ENCODE measurements at places on chromosomes 4 and X. TPM values are rescaled to one million over a fixed set of nuclear protein-coding genes. Genes with fewer than 3 reads are reported as not detected.

DNA sequence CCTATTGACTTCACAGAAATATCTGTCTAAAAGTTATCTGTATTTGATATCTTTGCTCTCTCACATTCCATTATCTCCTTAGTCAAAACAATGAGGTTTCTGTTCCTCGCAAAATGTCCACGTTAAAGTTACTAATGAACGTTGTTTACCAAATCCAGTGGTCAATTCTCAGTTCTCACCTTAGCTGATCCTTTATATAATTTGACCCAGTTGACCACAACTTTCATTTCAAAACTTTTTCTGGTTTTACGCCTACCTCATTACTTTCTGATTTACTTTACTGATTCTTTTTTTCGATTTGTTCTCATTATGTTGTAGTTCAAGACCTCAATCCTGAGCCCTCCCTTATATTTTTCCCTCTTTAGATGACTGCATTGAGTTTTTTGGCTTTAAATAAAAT, 186.6 kb downstream of the IL1RAPL1 start:
- DNase-seq, result no peak

DNA sequence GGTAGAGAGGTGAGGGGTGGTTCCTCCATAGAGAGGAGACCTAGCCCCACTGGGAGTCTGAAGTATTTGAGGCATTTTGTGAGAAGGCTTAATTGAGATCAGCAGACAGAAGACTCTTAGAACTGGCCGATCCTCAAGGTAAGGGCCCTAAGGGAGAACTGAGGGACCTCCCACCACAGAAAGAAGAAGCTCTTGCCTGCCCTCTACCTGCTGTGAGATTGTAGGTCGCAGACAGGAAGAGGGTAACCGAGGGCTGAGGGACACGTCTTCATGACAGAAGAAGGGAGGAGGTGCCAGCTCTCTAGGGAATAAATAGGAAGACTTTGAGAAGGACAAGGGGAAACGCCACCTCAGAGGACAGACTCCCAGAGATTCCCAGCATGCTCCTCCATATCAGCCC, 24.1 kb upstream of the MAGEC1 start:
- DNase-seq, result no peak

DNA sequence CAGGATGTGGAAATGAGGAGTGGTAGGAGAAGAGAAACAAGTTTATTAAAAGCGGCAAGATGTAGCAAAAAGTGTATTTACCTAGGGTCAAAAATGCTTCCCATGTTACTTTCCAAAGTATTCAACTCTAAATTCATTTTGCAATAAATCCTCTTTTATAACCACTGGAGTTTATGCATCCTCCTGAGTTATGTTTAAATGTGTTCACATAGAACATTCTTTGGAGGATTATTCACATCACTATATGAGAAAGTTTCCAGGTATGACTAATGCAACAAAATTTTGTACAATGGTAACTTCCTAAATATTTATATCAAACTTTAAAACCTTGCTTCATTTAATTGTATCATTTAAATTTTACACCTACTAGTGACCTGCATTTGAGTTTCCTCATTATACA, 870.6 kb upstream of the SLIT2 start:
- DNase-seq, result no peak

DNA sequence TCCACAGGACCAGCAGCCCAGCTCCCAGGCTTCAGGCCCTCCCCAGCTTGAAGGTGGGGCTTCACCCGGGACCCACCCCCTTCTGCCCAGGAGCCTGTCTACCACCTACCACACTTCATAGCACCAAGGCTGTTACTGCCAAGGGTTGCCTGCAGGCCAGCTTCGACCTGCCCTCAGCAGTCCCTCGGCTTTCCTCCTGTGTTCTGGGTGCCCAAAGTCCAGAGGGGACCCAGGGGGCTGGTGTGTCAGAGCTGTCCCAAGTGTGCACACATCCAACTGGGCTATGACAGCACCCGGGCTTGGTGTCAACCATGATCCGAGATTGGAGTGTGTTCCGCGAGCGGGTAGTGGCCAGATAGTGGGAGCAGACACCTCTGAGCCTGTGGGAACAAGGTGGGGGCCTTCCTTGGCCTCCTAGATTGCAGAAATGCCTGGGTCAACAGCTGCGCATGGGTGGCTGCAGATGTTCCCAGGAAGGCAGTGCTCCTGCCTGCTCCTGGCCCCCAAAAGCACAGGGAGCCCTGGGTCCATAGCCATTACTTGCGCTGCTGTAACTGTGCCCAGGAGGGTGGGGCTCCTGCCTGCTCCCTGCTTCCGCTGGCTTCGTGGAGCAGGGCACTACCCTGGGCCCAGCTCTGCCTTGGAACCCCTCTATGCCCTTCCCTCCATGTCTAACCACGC, 16.8 kb downstream of the SULT1B1 start:
- no peak for DNase-seq

DNA sequence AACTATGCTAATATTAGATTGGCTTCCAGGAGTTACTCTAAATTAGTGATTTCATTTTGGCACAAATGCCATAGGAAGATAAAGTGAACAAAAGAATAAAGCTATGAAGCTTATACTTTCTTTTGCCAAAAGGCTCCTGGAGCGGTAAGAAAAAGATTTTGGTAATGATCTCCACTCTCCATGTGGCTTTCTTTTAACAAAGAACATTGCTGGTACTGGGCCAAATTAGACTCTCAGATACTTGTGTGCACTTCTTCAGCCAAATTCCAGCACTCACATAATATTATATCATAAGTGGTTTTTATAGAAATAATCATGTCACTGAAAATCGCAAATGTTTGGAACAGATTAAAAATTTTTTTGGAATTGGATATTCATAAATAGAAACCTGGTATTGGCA, 142.4 kb upstream of the FGF13 start:
- DNase-seq, result no peak

DNA sequence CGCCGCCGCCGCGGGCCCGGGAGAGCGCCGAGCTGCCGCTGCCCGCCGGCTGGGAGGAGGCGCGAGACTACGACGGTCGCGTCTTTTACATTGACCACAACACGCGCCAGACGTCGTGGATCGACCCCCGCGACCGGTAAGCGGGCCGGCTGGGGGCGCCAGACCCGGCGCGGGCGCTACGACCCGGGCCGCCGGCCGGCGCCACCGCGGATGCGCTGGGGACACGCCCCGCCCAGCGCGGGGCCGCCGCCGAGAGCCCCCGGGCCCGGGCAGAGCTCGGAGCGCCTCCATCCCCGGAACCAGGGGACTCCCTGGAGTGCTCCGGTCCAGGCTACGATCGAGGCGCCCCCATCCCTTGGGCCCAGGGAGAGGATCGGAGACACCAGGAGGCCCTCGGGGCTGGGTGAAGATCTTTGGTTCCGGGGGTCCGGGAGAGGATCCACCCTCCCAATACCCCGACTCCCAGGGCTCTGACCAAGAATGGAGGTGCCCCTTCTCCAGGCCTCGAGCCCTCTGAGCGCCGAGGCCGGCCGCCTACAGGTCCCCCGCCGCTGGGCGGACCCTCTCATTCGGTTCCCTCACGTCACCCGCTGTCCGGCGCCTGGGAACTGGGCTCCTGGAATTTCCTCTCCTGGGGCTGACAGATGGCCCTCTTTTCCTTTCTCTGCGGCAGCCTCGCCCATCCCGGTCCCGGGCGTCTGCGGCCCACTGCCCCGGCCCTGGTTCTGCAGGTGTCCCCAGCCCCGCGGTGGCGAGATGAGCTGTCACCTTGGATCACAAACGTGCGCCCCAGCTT, 48.8 kb downstream of the CLDN34 start:
- peak; percentile 31 for DNase-seq

DNA sequence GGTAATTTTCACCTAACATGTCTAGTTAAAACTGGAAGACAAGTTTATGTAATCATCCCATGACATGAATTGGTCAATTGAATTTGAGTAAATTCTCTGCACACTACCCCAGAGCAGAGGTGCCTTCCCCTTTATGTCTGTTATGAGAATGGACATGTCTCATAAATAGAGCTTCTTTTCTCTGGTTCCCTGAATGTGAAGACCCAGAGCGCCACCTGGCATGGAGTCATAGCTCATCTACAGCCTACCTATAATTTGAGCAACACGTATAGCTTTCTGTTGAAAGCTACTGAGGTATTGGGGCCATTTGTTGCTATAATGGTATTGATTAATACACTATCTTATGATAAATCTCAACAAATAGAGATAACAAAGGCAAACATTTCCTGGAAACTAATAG, 626.5 kb upstream of the GALNTL6 start:
- peak; percentile 25 for DNase-seq

DNA sequence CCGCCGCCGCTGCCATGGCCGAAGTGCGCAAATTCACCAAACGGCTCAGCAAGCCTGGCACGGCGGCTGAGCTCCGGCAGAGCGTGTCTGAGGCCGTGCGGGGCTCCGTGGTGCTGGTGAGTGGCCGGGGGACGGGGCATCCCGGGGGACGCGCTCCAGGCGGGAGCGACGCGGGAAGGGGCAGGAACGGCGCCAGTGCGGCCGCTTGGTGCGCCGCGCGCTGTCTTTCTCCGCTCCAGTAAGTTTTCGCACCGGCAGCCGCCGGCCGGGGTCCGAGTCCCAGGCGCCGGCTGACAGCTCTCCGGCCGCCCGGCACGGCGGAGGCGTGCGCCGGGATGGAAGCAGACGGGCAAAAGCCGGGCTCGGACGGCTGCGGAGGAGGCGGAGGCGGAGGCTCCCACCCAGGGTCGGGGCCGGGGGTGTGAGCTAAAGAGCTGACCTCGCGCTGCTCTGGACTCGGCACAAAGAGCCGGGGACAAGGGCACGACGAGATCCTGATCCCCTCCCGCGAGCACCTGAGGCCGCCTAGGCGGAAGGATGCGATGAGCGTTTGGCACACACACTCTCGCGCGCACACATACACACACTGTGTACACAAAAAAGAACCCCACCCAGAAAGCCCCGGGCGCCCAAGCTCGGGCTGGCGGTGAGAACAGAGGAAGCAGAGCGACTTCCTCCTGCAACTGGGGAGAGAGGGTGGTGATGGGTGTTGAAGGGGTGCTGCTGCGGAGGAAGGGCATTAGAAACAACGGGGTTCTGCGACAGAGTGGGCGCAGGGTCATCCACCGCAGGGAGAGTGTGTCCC, 545 bp downstream of the DOCK11 start:
- peak; percentile 63 for DNase-seq

DNA sequence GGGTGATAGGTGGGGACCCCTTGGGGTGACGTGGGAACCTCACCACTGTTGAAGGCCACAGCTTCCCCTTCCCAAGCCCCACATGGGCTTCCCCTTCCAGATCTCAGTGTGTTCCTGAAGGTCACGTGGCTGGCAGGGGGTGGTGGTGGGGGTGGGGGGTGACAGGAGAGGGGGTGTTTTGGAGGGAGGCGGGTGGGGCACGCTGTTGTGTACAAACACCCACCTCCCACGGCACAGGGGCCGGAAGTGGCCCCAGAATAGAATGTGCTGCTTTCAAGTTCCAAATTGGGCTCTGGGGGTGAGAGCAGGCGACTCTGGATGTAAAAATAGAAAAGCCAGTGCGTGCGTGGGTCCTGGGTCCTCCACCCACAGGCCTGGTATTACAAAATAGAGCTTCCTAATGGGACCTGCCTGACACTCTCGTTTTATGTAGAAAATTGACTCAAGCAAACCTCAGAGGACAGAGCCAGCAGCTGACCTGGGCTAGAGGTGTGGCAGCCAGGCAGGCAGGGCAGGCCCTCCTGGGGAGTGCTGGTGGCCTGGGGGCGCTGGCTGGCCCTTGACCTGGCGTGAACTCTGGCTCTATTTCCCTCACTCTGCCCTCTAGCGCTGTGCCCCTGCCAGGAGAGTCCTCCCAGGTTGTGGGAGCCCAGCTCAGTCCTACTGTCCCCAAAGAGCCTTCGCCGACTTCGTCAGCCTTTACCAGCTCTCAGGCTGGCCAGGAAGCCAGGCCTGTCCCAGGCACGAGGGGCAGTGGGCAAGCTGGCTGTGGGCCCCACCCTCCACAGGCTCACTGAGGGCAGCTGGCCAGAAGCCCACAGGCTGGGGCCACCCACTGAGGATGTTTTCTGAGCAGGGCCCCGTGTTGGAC, 5.4 kb upstream of the SH3BP2 start:
- DNase-seq, result peak; percentile 57

- no peak for DNase-seq
Measured at GRCh38 chr4:117965622-117966021, 68.7 kb upstream of the NDST3 start.

- no peak for DNase-seq
Measured at GRCh38 chr4:36214735-36215485, 29.4 kb downstream of the ARAP2 start.

DNA sequence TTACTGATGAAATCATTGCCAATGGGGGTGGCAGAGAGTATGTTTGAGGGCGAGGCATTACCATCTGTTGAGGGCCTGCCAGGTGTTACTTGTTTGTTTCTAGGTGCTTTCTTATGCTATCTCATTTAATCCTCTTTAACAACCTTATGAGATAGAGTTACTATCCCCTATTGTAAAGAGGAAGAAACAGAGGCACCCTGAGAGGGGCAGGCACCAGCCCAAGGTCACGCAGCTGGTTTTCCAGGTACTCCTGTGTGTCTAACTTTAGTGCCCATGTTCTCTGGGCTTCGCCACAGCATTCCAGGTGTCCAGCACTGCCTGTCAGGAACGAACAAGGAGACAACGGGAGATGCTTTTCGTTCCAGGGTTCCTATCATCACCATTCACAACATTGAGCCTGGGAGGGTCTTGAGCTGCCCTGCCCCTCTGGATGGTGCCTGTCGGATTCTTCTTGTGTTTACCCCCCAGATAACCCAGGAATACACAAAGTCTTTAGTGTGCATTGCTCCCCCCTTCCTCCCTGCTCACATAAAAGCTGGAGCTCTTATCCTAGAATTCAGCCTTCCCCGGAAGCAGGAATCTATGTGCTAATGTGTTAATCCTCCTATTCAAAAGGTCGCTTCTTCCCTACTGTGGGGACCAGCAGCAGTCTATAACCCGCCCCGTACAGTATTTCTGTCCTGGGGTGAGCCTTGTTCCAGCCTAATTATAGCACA, 24.9 kb upstream of the GPC4 start:
- no peak for DNase-seq

- no peak for DNase-seq
Measured at GRCh38 chr4:92045718-92046117, 258.0 kb upstream of the GRID2 start.

DNA sequence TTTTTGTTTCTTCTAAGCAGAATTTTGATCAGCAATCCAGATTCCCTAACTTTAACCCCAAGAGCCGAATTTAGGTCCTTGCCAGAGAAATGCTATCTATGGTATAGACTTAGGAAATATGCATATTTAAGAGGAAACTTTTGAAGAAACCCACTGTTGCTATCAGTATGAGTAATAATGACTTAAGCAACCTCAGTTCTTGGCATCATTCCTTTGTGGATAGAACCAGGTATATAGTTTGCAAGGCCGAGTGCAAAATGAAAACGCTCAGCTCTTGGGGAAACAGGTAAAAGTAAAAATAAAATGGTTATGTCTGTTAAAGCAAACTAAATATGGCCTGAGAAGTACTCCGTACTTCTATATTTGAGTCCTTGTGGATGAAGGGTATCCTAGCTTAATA, 78.1 kb downstream of the ARSF start:
- no peak for DNase-seq

Gene PCSK1N
- polyA plus RNA-seq, result 167 TPM

Gene NUDT11
- polyA plus RNA-seq, result 2.0 TPM

Gene S100G
- polyA plus RNA-seq, result not detected

Gene HAND2
- polyA plus RNA-seq, result 3.8 TPM

Gene ELF4
- polyA plus RNA-seq, result 2.0 TPM

Gene CTPS2
- 11.5 TPM for polyA plus RNA-seq

Gene STX18
- 30.0 TPM for polyA plus RNA-seq

Gene HOPX
- 6.0 TPM for polyA plus RNA-seq

Gene TMPRSS11E
- polyA plus RNA-seq, result 1.0 TPM

Gene SLC25A5
- 202 TPM for polyA plus RNA-seq

Measured in pancreas (tissue), 10 donors.